Kidney epithelial cell (primary cell): ENCODE measurements at places on chromosomes 1 and 21. TPM values are rescaled to one million over a fixed set of nuclear protein-coding genes. Genes with fewer than 3 reads are reported as not detected.

The DYRK3 gene
- 14.8 and 17.9 TPM in 2 replicates for total RNA-seq

The BACE2 gene
- 81.0 and 82.8 TPM in 2 replicates for total RNA-seq

The SIM2 gene
- total RNA-seq: 9.5 and 16.3 TPM in 2 replicates

The RBM11 gene
- total RNA-seq: 4.6 and 6.1 TPM in 2 replicates

The SPATA45 gene
- not detected in 2 replicates for total RNA-seq

The LAPTM5 gene
- total RNA-seq: 2.6 and 3.1 TPM in 2 replicates

The MYOCOS gene
- total RNA-seq: not detected in 2 replicates

The TEX38 gene
- not detected in 2 replicates for total RNA-seq

The IL19 gene
- not detected in 2 replicates for total RNA-seq

The USP33 gene
- total RNA-seq: 47.0 and 47.6 TPM in 2 replicates

The TEX35 gene
- total RNA-seq: not detected in 2 replicates

The PLA2G2D gene
- not detected in 2 replicates for total RNA-seq

The WNT2B gene
- 1.3 and 1.6 TPM in 2 replicates for total RNA-seq

The HSPA6 gene
- 0.84 TPM in 1 of 2 replicates, not detected in the other for total RNA-seq

The ERRFI1 gene
- 61.5 and 66.4 TPM in 2 replicates for total RNA-seq

The CFHR2 gene
- total RNA-seq: not detected in 2 replicates

The GABRD gene
- total RNA-seq: not detected in 2 replicates

The LINGO4 gene
- not detected in 2 replicates for total RNA-seq

The INKA2 gene
- total RNA-seq: 1.2 and 3.0 TPM in 2 replicates

The FLG2 gene
- not detected in 2 replicates for total RNA-seq

The STRIP1 gene
- total RNA-seq: 32.9 and 41.0 TPM in 2 replicates

The TSSK3 gene
- not detected in 2 replicates for total RNA-seq

The MFSD2A gene
- total RNA-seq: 4.6 and 5.9 TPM in 2 replicates

The ZBTB48 gene
- 14.2 and 18.9 TPM in 2 replicates for total RNA-seq

The BRINP3 gene
- 0.04 TPM in 1 of 2 replicates, not detected in the other for total RNA-seq

The GCSAML gene
- total RNA-seq: 0.04 TPM in 1 of 2 replicates, not detected in the other

The DMRTA2 gene
- not detected in 2 replicates for total RNA-seq

The CFAP74 gene
- total RNA-seq: not detected in 2 replicates

The EDN2 gene
- 0.96 TPM in 1 of 2 replicates, not detected in the other for total RNA-seq

The PTPRC gene
- total RNA-seq: 0.29 TPM in 1 of 2 replicates, not detected in the other

The FOXD3 gene
- total RNA-seq: not detected in 2 replicates

The CD160 gene
- total RNA-seq: not detected in 2 replicates

The NHLH1 gene
- 0.08 TPM in 1 of 2 replicates, not detected in the other for total RNA-seq

The USH2A gene
- not detected in 2 replicates for total RNA-seq

The KANK4 gene
- total RNA-seq: 10.1 and 10.5 TPM in 2 replicates

The MROH7 gene
- 0.21 TPM in 1 of 2 replicates, not detected in the other for total RNA-seq

The CRYBG2 gene
- total RNA-seq: 2.7 and 18.6 TPM in 2 replicates

The TTC22 gene
- total RNA-seq: 5.3 and 5.7 TPM in 2 replicates

The OR14K1 gene
- total RNA-seq: not detected in 2 replicates

The LAX1 gene
- total RNA-seq: not detected in 2 replicates

The FH gene
- total RNA-seq: 53.6 and 65.9 TPM in 2 replicates

The ZNF281 gene
- total RNA-seq: 25.3 and 27.6 TPM in 2 replicates

The FAM110D gene
- total RNA-seq: 0.07 and 0.79 TPM in 2 replicates

The BSND gene
- total RNA-seq: not detected in 2 replicates

The CCDC181 gene
- total RNA-seq: 3.4 and 4.8 TPM in 2 replicates

The FBLIM1 gene
- 364 and 458 TPM in 2 replicates for total RNA-seq

The ROR1 gene
- 18.6 and 21.5 TPM in 2 replicates for total RNA-seq

The RGS8 gene
- total RNA-seq: 0.04 TPM in 1 of 2 replicates, not detected in the other

The RCC2 gene
- 80.2 and 80.8 TPM in 2 replicates for total RNA-seq

The PTPN22 gene
- not detected in 2 replicates for total RNA-seq

The MFN2 gene
- total RNA-seq: 73.5 and 78.2 TPM in 2 replicates

The SYNC gene
- total RNA-seq: 2.7 and 3.8 TPM in 2 replicates

The TAS1R1 gene
- not detected in 2 replicates for total RNA-seq

The GBP6 gene
- 0.21 and 1.1 TPM in 2 replicates for total RNA-seq

The RGS4 gene
- 6.6 and 20.8 TPM in 2 replicates for total RNA-seq

The ZNF670 gene
- 5.6 and 5.8 TPM in 2 replicates for total RNA-seq

The HES3 gene
- not detected in 2 replicates for total RNA-seq
